ENCODE measurements at places on chromosomes 7 and 10.
A peak's percentile ranks its signal among the peaks of the same experiment; 100 is the strongest.

DNA sequence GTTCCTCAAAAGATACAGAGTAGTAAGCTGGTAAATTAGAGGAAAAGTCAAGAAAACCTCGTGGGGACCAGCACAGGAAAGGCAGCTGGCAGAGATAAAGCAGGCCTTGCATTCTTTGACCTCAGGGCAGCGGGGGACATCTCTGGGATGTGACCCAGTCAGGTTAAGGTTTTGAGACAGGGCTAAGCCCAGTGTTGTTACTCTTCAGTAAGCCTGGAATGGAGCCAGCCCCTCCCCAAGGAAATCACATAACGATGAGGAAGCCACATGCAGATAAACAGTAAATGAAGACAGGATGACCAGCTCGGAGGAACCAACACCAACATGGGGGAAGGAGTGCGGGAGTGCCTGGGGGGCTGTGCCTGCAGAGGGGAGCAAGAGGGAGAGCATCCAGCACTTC, 99.6 kb downstream of the JAZF1 start:
- DNase-seq = peak; percentile 73

GRCh38 chr7:154627646-154628290, 375.2 kb downstream of the PAXIP1 start:
- no peak for DNase-seq

DNA sequence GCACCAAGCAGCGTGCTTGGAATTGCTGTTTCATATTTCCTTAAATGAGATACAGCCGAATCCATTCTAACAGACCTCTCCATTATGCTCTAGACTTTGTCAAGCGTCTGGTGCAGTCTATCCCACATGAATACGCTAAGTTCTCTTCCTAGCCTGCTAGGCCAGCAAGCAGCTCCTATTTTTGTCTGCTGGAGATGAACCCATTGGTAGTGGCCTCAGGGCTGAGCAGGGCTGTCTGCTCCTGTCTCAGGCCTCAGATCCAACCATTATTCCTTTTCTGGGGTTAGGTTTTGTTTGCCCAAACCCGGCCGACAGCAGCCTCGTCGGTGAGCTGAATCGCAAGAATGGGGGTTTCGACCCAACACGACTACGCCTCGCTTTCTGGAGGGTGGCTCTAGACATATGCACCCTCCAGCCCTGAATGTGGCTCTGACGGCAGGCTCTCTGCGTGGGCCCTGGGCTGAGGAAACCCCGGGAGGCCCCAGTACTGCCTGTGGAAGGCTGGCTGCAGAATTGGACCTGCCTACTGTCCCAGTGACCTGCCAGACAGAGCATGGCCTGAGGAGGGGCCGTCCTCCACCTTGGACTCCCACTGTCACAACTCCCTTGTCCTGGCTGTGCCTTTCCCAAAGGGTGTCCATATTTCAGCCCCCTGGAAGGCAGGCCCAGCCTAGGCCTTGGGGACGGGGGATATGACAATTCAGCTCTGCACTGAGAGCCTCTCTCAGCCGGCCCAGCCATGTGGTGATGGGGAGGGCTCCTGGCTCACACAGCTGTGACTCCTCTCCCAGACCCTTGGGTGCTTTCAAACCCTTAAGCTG, 267.9 kb upstream of the TCERG1L start:
- no peak for DNase-seq

- no peak for DNase-seq
Measured at GRCh38 chr7:107982042-107982840, 20.7 kb downstream of the LAMB1 start.

DNA sequence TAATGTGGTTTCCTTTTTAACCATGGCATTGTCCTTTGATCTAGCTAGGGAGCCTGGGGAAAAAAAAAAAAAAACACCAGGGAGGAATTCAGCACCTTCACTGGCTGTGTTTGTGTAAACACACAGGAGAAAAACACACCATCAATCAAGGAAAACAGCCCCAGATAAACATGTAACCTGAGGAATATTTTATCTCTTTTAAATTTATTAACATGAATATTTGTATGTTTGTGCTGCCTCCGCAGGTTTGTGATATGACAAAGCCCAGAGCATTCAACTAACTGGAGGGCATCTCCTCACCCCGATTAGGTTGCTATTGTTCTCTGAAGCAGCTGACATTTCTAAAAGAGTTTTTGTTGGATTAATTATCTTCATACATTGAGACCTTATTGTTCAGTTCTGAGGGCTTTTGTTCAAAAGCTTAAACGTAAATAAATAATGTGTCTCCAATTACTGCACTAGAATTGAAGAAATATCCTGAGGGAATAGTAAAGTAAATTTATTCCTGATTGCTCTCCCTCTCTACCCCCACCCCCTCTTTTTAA, 89.4 kb upstream of the SEMA3E start:
- DNase-seq = no peak

- no peak for DNase-seq
Measured at GRCh38 chr7:52925332-52925731, 110.1 kb upstream of the POM121L12 start.

DNA sequence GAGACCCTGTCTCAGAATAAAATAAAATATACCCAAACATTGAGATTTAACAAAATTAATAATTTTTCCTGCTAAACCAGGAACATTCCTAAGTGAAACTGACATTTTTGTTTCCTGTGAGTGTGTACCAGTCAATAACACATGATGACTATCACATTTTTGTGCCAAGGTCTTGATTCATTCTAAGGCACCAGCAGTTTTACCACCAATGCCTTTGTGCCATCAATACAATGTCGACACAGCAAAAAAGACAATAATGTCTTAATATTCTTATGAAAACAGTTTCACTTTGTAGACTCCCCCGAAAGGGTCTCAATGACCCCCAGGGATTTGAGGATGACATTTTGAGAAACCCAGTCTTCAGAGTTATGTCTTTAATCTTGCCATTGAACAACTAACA, 7.2 kb upstream of the CADPS2 start:
- DNase-seq = no peak

DNA sequence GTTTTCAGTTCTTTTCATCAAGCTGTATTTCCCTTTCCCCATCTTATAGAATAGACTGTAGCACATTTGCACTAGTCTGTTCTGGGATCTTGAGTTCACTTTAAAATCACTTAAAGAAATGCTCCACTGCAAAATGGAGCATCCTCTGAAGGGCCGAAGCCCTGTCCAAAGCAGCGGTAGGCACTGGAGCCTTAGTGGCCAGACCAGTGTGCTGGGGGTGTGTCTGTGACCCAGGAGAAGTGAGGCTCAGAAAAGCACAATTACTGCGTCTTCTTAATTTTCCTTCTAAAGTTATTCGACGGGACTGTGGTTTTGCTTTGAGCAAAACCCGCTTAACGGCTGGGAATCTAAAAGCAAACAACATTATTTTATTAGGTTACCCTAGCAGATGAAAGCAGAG, 205.7 kb downstream of the SLC25A13 start:
- DNase-seq = no peak

DNA sequence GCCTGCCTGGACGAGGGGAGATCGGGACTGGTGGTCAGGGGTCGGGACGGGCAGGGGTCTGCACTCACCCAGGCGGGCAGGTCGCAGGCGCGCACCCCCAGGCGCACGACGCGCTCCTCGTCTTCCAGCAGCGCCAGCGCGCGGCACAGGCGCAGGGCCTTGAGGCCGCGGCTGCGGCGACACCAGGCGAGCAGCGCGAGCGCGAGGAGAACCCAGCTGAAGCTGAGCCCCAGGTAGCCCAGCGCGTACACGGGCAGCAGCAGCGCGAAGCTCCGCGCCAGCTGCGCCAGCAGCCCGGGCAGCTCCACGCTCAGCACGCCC, 328 bp downstream of the ESYT2 start:
- no peak for DNase-seq

- DNase-seq = no peak
Measured at GRCh38 chr10:91313796-91314485, 93.5 kb downstream of the PCGF5 start.

- no peak for DNase-seq
Measured at GRCh38 chr7:149310113-149310836, 48.3 kb downstream of the ZNF783 start.

- no peak for DNase-seq
Measured at GRCh38 chr10:125201108-125201524, 40.8 kb upstream of the CTBP2 start.

DNA sequence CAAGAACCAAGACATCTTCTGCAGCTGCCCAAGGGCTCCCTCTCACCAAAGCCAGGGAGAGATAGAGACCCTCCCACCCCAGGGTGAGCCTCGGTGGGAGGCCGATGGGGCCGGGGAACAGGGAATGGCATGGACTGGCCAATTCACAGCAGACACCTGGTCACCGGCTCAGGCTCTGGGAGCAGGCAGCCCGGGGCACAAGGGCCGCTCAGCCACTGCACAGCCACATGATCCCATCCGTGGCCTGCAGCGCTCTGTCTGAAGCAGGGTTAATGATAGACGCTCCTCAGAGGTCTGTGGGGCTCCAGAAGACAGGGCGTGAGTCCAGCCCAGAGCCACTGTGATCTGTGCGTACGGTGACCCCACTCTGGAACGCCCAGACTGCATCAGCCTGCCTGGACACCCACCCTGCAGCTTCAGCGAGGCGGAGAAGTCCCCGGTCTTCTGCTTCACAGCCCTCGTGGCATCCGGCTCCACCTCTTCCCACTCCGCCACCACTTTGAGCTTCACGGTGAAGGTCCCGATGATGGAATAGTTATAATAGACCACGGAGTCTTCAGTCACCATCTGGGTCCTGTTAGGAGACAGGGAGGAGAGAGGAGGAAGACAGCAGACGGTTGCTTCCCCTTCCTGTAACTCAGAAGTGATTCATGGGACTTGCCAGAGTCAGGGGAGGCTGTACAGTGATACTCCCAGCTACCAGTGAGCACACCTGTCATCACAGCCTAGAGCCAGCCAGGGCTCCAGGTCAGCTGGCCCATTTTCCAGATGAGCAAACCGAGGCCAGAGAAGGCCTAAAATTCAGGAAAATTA, 14.0 kb downstream of the TMEM130 start:
- DNase-seq = peak; percentile 42
